ENCODE measurements at places on chromosomes 6 and 20. TPM values are rescaled to one million over a fixed set of nuclear protein-coding genes. Genes with fewer than 3 reads are reported as not detected.

The FOXC1 gene
- 1.9 TPM for total RNA-seq

The SMOC2 gene
- 0.32 TPM for total RNA-seq

The KIF13A gene
- total RNA-seq, result 53.8 TPM

The SLCO4A1 gene
- total RNA-seq, result 3.0 TPM

The GPLD1 gene
- total RNA-seq, result 0.43 TPM
